BJ (cell line): ENCODE measurements at places on chromosomes 11 and 22.

DNA sequence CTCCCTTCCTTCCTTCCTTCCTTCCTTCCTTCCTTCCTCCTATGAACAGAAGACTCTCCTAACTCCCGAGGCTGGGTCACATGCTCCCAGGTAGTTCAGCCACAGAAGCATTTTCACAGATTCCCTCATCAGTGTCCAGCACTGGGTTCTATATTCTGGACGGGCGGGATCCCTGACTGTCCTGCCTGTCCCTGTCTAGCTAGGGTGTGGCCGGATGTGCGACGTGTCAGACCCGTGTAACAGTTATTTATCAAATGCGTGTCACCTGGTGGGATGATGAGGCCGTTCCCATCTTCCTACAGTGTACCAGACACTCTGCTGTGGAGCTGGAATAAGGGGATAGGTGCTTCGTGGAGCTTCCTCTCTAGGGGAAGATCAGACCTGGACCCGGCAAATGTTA lies 901.0 kb downstream of the BRD1 start:
- DNase-seq = no peak

GRCh38 chr11:78961937-78962701 lies 387.5 kb upstream of the NARS2 start:
- DNase-seq = no peak

DNA sequence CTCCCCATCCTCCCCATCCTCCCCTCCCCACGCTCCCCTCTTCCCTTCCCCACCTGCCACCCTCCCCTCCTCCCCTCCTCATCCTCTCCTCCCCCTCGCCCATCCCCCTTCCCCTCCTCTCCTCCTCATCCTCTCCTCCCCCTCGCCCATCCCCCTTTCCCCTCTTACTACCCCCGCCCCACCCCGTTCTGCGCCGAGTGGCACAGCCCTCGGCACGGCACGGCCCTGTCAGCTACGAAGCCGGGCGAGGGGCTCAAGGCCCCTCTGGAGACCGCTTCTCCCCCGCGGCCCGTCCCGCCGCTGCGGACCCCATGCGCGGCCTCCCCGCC lies 449.9 kb downstream of the OPCML start:
- DNase-seq = no peak

GRCh38 chr22:37231406-37232139 lies 12.5 kb downstream of the RAC2 start:
- no peak for DNase-seq

- no peak for DNase-seq
Measured at GRCh38 chr11:67288452-67289225, 464 bp upstream of the ANKRD13D start.
